ENCODE measurements at places on chromosomes 13 and 19.

DNA sequence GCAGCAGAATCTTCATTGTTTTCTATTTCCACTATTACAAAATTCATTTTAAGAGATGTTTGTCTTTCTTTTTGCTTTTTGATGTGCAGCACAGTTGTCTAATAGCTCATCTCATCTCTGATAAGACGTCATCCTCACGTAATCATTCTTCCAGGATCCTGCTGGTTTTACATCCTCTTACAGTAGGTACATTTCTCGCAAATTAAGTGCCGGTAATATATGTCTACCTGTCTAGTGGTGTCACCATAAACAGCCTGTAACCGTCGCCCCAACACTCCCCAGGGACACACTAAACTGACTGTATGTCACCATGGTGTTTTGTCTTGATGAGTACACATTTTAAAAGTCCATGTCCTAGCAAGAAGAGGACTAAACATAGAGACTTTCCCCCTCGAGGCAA, 94.5 kb upstream of the VSTM2B start:
- DNase-seq: no peak

DNA sequence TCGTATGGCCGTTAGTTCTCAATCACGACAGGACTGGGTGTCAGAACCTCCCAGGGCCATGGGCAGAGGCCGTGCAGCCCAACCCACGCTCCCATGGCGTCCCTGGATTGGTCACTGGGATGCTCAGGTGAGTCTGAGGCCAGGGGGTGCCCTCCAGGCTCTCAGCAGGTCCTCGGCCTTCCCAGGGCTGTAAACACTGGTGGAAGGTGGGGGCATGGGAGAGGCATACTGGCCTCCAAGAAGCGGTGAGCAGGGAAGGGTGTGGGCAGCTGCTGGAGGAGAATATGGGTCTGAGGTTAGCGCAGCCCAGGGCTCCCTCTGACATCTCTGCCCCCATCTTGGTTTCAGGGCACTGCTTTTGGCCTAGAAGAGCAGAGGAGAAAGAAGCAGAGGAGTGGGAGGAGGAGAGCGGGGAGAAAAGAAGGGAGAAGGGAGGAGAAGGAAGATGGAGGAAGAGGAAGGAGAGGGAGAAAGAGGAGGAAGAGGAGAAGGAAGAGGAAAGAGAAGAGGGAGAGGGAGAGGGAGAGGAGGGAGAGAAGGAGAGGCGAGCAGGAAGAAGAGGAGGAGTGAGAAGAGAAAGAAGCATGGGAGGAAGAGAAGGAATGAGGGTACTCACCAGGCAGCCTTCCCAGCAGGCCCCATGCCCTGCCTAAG, 62.3 kb downstream of the CEBPG start:
- no peak for DNase-seq

DNA sequence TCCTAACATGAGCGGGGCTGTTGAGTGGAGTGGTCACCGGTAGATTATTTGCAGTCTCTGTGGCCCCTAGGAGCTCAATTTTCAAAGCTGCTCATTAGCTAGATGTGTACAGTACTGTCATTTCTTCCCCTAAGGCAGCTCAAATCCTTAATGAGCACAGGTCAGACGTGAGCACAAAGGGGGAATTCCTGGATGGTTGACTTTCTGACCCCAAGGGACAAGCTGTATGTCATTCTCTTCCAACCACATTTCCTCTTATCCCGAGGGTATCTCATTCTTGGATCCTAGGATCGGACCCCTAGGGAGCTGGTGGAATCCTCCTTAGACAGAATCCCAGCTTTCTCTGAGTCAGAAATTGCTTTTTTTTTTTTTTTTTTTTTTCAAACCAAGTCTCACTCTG, 5.7 kb upstream of the OR7G3 start:
- no peak for DNase-seq

- DNase-seq: no peak
Observed at GRCh38 chr13:80955501-80955900, 614.6 kb upstream of the SPRY2 start.
